ENCODE measurements at places on chromosomes 2 and 18. TPM values are rescaled to one million over a fixed set of nuclear protein-coding genes. Genes with fewer than 3 reads are reported as not detected.

Gene WDR7
- total RNA-seq, result 11.9 TPM

Gene MYL12A
- 690 TPM for total RNA-seq

Gene PPP1CB
- total RNA-seq, result 204 TPM

Gene SPDYA
- total RNA-seq, result 0.63 TPM

Gene C1QL2
- total RNA-seq, result not detected

Gene L3MBTL4
- not detected for total RNA-seq

Gene HMSD
- total RNA-seq, result not detected

GRCh38 chr2:54561010-54561409 is 104.9 kb downstream of the SPTBN1 start:
- DNase-seq, result no peak

DNA sequence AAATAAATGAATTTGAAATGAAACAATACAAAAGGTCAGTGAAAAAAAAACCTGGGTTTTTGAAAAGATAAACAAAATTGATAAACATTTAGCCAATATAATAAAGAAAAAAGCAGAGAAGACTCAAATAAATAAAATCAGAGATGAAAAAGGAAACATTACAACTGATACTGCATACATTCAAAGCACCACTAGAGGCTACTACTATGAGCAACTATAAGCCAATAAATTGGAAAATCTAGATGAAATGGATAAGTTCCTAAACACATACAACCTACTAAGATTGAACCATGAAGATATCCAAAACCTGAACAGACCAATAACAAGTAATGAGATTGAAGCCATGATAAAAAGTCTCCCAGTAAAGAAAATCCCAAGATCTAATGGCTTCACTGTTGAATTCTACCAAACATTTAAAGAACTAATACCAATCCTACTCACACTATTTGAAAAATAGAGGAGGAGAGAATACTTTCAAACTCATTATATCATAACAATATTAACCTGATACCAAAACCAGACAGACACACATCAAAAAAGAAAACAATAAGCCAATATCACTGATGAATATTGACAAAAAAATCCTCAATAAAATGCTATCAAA is 80.8 kb upstream of the CERS6 start:
- DNase-seq, result peak; percentile 13

DNA sequence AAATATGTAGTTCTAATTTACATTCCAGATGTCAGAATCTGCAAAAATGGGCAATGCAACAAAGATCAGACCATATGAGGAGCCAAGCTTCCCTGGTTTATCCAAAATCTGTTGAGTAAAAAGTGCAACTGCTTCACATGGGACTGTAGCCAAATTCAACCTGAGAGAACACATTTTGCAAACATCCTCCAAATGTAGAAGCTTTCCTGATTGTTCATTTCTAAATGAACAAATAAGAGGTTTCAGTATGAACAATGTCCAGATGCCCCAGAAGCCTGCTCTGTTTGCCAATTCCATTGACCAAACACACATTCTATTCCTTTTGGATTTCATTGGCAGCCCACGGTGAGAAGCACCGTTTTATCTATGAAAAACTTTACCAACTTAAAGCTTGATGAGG is 117.9 kb upstream of the OSR1 start:
- no peak for DNase-seq

DNA sequence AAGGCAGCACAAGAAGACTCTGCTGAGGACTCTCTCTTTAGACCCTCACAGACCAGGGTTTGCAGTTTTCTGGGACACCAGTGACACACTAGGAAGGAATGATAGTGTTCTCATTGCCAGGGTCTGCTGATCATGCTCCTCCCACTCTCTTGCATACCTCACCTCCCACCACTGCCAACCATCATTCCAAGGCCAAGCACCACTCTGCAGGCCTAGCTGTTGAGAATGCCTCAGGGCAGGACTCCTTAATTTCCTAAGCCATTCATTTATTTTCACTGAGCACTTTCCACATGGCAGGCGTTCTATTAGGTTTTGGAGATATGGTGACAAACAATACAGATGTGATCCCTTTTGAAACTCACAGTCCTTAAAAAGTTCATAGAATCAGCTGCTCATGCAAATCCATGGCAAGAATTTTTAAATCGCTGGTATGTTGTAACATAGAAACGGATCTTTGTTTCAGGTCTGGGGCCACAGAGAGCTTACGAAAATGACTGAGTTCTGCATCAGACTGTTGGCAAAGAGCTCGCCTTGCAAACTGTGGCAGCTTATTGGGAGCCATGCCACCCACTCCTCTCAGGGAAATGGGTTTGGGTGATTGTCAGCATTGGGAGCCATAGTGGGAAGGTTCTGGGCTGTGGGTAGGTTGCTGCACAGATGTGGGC is 78.5 kb downstream of the XDH start:
- DNase-seq, result no peak

GRCh38 chr18:49819823-49820671 is 6.7 kb upstream of the ACAA2 start:
- DNase-seq, result peak; percentile 45

DNA sequence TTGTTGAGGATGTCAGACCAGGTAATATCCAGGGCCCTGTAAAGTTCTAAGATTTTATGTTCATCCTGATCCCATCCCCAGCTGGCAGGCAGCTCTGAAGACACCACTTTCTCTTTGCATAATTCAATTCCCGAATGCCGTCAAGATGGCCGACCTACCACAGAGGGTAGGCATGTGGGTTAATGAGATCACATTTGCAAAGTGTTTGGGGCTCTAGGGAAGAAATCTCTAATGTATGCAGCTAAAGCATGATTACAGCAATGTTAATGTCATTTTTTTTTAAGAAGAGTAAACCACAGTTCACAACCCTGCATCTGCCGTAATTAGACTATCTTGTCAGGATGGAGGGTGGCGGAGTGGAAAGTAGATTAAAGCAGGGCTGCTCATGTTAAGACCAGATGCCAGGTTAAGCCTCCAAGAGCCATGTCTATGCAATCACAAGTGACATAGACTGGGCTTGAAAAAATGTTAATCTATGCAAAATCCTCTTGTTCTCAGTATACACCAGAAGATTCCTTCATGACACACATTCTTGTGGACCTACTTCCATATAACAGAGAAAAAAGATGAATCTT is 131.4 kb downstream of the ALK start:
- DNase-seq, result no peak

DNA sequence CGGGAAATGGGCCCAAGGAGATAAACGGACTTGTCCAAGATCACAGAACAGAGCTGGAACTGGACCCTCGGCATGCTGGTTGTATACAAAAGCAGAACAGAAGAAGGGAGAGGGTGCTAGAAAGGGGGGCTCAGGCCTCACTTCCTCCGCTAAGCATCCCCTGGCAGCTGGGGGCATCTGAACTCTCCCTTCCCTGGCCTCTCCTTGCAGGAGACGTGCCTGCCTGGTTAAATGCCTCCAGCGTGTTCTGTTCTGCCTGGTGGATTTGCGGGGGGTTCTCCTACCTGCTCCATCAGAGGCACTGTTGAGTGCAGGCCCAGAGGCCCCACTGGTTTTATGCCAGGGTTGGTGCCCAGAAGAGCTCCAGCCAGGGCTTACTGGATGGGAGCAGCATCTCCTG is 124.7 kb downstream of the ZFP36L2 start:
- DNase-seq, result no peak

DNA sequence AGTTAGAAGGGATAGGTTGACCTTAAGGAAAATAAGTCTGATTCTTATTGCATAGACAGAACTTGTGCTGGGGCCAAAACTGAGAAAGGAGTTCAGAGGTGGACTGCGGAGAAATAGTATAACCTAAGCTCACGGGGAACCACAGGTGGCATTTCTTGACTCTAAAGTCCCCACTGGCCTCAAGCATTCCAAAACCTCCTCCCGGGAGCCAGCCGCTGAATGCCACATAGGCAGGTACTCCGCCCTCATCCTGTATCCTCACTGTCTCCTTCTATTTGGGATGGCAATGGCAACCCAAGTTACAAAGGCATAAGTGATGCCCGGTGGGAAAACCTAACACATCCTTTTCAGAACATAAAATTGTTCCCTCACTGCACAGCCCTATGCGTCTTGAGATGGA is 173.0 kb downstream of the SP3 start:
- no peak for DNase-seq

GRCh38 chr18:75090336-75090735 is 118.6 kb downstream of the PTGR3 start:
- no peak for DNase-seq

- DNase-seq, result peak; percentile 21
Observed at GRCh38 chr2:41199334-41199733, 747.4 kb upstream of the SLC8A1 start.

- DNase-seq, result peak; percentile 93
Observed at GRCh38 chr2:28360718-28361293, 31.9 kb upstream of the FOSL2 start.

GRCh38 chr2:212539072-212539880 is 674 bp upstream of the ERBB4 start:
- no peak for DNase-seq

DNA sequence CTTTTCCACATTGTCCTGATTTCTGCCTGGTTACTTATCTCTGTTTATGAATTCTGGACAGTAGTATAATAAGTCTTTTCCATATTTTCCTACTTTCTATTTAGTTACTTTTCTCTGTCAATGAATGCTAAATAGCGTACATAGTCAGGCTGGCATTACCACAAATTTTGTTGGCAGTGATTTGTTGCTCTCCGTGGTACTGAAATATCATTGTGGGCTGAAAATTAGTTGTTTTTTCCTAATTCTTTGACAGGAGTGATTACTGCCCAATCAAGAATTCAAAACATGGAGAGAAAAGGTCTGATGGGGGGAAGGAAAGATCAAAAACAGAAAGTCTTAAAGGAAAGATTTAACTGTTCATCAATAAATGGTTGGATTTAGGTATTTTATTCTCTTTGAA is 7.7 kb upstream of the GALNT13 start:
- no peak for DNase-seq

DNA sequence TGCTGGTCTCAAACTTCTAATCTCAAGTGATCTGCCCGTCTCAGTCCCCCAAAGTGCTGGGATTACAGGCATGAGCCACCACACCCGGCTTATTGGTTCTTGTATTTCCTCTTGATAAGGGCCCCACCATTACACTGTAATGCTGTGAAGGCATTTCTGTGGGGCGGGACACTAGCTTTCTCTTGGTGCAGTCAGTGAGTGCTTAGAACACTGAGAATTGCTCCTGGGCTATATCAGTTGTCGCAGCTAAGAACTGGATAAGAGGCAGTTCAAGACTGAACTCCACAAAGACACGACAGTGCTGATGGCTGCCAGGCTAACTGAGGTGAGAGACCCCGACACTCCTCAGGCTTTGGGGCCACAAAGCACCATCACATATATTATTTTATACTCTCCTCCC is 2.1 kb downstream of the KHK start:
- DNase-seq, result no peak

DNA sequence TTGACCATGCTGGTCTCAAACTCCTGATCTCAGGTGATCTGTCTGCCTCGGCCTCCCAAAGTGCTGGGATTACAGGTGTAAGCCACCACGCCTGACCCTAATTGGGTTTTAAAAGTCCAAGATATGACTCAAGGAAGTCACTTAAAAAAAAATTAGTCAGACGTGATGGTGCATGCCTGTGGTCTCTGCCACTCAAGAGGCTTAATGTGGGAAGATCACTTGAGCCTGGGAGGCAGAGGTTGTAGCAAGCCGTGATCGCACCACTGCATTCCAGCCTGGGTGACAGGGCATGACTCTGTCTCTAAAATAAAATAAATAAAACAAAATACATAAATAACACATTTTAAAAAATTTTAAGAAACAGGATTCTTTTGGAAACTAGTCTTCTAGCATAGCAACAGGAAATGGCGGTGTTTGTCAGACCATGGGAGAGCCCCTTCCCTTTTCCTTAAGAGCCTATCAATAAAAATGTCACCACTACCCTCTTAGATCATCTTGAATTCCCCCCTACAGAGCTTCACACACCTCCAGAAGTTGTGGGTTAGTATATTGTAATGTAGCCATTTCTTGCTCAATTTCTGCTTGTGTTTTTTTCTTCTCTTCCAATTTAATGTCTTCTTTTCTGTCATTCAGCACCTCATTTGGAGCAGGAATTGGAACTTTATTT is 20.1 kb downstream of the SFT2D3 start:
- peak; percentile 74 for DNase-seq

DNA sequence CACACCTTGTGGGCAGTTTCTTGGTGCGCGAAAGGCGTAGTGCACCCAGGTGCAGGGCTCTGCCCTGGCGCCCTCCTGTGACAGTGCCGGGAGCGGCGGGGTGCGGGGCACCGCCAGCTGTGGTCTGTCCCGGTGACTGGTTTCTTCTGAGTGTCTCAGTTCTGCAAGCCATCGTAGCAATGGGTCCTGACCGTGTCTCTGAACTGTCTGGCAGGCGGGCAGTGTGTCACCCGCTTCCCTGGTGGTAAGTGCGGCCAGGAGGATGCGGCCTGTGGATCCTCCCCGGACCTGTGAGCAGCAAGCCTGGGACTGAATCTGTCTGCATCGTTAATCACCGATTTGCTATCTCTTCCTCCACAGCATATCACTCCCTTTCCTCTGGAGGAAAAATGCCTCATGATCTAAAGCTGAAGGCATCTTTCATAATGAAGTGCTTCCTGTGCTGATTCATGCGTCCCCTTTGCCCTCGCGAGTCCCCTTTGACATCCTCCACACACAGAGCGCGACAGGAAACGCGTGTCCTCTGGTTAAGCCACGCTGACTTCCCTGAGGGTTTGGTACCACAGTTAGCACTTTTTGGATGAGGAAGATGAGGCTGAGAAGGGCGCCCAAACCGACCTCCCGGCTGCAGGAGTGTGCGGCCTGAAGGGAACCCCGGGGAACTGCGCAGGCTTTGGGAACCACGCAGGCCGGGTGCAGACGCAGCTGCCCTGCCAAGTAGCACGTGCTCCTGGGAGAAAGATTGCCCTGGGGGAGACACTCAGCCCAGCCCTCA is 416.0 kb upstream of the HS6ST1 start:
- DNase-seq, result no peak

GRCh38 chr2:181970160-181970794 is 15.4 kb upstream of the PPP1R1C start:
- DNase-seq, result no peak

DNA sequence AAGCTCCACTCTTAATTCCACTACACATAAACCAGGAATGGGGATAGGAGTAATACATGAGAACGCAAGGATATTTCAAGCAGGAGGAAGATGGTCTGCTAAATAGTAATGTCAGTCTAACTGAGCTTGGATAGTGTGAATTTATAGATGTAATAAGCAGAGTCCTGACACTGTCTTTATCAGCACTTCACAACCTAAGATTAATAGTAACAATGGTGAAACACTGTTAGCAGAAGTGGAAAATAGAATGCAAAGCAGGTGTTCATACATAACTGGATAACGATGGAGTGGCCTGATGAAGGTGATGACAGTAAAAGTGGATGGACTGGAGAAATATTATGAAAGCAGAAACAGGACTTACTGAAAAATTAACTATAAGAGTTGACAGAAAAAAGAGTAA is 80.4 kb downstream of the ROCK2 start:
- no peak for DNase-seq

- no peak for DNase-seq
Observed at GRCh38 chr2:237217995-237218616, 132.4 kb downstream of the COPS8 start.

GRCh38 chr2:72676341-72677025 is 149.3 kb downstream of the EXOC6B start:
- no peak for DNase-seq

All from LHCN-M2 (cell line).